NCI-H2081 treated with DMSO at 0.1 percent for 48 hours (cell line): ENCODE measurements at places on chromosomes 2 and 18.

DNA sequence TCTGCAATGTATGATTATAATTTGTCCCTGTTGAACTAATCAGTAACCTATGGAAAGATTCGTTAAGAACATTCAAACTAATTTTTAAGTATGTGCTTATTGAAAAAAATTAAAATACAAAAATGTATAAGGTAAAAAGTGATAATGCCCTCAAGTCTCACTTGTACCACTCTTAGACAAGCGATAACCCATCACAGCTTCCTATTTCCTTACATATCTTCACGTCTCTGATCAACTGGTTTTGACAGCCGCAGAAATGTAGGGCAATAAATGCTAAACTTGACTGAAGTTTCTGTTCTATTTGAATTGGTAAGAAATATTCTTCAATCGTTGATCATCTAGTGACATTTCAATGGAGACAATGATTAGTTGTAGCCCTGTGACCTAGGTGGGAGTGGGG lies 112.5 kb downstream of the TCF4 start:
- no peak for DNase-seq

- DNase-seq: no peak
Observed at GRCh38 chr2:171979103-171979502, 20.6 kb upstream of the METAP1D start.

- no peak for DNase-seq
Observed at GRCh38 chr18:41805341-41805740, 149.7 kb upstream of the PIK3C3 start.

DNA sequence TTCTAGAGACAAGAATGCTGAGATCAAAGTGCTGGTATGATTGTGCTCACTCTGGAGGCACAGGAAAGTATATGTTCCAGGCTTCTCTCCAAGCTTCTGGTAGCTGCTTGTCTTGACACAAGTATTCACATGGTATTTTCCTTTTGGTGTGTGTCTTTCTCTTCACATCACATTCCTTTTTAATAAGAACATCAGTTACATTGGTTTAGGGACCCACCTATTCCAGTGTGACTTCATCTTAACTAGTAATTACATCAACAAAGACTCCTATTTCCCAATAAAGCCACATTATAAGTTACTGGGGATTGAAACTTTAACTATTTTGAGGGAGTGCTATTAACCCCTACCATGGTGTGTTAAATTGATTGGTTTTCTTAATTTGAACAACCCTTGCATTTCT lies 119.1 kb downstream of the FSIP2 start:
- DNase-seq: no peak

DNA sequence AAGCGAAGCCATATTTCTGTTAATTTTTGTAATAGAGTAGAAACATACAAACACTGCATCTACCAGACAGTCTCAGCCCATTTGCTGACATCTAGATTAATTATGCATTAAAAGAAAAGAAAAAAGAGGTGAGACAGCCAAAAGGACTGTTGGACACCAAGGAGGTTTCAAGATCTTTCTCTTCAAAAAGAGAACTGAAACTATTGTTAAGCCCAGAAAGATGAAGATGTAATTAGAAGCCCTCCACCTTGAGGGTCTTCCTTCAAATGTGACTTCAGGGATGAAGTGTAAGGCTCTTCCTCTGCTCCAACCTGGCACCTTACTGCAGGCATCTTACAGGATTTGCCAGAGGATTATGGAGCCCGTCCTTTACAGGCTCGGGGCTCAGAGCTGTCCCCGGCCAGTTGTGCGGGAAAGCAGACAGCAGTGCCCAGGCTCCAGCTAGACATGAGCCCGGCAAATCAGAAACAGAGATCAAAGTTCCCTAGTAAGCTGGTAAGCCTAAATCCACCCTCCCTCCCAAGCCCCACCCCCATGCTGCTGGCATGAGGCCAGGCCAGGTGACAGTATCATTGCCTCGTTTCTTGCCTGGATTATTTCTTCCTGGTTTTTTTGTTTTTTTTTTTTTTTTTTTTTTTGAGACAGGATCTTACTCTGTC lies 38.9 kb downstream of the ADI1 start:
- DNase-seq: no peak

DNA sequence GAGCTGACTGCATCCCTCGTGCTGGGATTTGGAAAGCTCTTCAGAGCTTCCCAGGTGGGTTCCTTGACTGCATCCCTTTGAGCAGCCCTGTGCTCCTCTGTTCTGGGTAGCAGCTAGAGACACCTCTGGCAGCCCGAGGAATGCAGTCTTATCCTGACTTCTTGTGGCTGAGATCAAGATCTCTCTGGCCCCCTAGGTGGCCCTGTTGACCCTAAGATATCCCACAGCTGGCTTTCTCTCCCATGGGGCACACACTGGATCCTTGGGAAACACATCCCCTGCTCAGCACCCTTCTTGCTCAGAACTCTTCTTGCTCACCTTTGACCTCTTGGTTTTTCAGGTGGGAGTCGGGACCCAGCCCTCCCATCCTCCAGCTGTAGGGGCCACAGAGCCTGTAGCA lies 237.2 kb downstream of the TSN start:
- no peak for DNase-seq

- no peak for DNase-seq
Observed at GRCh38 chr18:9913151-9913525, 678 bp upstream of the VAPA start.
